Activated CD8-positive, alpha-beta memory T cell treated with anti-CD3 and anti-CD28 coated beads for 4 hours (primary cell): ENCODE measurements at places on chromosomes 13 and 19.

DNA sequence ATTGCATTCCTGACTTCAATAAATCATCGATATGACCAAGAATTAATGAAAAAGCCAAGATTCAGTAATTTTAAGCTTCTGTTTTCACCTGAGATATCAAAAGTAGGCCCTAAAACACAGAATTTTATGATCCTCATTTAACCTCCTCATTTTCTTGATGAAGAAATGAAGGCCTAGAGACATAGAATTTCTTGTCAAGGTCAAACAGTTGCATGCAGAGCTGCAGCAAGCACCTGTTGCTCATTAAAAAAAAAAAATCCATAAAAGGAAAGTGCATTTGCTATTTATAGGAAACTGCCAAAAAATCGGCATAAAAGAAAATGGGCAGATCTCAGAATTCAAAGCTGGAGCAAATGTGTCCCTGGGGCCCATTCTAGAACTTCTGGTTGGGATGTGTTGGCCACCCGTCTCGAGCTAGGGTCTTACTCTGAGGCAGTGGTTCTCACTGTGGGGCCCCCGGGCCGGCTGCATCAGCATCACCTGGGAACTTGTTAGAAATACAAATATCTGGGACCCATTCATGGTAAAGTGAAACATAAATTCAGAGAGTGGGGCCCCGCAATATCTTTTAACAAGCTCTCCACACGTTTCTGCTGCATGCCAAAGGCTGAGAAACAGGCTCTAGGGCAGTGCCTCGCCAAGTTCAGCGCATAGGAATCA is 224.7 kb upstream of the UBL3 start:
- no peak for DNase-seq

GRCh38 chr19:1811942-1812425 is at the start of gene ATP8B3:
Gene ATP8B3 (minus strand): TSS chr19:1812276. CDS start chr19:1811736, 540 bp downstream.
- no peak for DNase-seq

GRCh38 chr19:10503002-10503789 is at the start of gene KEAP1:
Gene KEAP1 (minus strand): TSS chr19:10503356. CDS start chr19:10500033, 3,323 bp downstream.
- no peak for DNase-seq

- DNase-seq, result no peak
These were observed 36.5 kb downstream of the GTF2F2 start for GRCh38 chr13:45156565-45157361.

DNA sequence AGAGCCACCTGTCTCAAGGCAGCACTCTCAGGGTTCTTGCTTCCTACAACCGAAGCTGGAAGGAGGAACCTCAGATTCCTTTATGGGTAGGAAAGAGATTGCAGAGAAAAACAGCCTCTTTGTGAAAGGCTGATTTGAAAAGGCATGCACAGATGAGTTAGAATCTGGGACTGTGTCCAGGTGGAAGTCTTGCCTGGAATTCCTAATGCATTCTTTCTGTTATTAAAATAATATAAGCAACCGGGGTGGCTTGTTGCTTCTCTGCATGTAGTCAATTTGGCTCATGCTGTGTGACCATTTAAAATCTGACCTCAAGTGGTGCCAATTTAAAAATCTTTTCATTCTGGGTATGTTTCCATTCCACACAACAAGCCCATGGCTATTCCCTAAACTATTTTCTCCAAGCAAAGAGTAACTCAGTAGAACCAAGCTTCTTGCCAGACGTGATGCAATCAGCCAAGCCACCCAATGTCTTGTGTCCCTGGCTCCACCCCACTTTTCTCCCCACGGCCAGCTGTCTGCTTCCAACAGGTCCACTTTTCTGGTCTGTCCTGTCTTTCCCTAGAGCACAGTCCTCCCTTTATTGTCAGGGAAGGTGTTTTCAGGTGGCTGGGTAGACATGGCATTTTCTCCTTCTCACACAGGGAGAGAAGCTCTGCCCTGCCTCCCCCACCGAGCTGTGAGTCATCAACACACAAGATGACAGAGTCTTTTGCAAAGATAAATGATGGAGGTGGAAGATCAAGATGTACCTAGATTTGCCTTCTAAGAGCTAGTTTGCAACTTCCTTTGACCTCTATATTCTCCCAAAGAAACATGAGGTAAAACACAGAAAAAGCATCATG is 394.3 kb downstream of the FOXO1 start:
- peak; percentile 17 for DNase-seq

GRCh38 chr13:95156208-95156607 is 145.0 kb downstream of the ABCC4 start:
- no peak for DNase-seq

GRCh38 chr13:46058268-46058667 is 5.7 kb upstream of the ZC3H13 start:
- no peak for DNase-seq

DNA sequence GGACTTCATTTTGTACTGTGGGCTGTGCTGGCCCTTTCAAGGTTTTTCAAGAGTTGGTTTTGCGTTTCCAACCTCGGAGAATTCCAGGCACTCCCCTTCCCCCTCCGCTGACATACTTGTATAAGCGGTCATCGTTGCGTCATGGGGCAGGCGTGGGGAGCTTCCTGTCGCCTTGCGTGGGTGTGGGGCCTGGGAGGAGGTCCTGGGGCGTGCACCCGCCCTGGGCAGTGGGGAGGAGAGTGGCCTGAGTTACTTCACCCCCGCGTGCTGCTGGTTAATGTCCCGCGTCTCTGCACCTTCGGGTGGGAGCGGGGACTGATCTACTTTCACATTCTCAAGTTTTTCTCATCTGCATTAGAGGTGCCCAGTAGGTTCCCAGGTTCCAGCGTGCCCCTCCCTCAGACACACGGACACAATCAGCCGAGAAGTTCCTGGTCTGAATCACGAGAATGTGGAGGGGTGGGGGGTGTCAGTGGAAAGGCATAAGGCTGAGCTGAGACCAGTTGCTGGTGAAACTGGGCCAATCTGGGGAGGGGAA is 4.1 kb downstream of the IER2 start:
- DNase-seq, result peak; percentile 46

- DNase-seq, result no peak
These were observed 102.0 kb downstream of the STARD13 start for GRCh38 chr13:33183431-33184111.

DNA sequence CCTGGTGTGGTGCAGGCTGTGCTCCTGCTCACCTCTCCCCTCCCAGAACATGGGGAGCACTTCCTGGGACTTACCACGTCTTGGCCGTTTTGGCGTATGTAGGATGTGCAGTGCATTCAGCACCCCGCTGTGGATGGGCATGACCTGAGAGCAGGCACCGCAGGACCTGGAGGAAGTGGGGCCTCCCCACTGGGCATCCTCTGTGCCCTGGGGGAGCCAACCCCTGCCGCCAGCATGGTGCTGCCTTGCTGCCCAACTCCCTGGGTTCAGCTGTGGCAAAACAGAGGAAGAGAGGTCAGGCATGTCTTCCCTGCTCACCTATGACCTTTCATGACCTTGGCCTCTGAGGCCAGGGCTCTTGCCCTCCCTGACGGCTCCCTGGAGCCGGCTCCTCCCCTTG is 103.5 kb downstream of the RAB20 start:
- DNase-seq, result no peak

GRCh38 chr19:17989425-17990094 is 18.4 kb upstream of the ARRDC2 start:
- no peak for DNase-seq

GRCh38 chr13:110880627-110881026 is 34.2 kb downstream of the ANKRD10 start:
- no peak for DNase-seq

DNA sequence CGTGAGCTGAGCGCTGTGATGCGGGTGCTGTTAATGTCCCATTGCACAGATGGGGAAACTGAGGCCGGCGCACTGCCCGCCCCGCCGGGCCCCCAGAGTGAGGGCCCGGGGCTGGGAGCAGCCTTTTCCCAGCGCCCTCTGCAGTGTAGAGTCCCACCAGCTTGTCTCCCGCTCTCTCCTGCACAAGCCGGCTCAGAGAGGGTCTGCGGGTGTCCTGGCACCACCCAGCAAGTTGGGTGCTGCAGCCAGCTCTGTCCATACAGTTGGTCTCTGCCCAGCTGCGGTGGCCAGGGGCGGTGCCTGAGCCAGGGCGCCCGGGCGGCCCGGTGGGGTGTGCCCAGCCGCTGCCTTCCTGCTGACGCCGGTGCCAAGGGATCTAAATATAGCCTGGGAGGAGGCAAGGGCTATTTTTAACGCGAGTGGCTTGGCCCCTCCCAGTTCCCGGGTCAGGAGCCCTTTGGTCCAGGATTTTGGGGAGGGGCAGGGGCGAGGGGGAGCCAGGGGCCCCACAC is 19.3 kb downstream of the GADD45B start:
- no peak for DNase-seq

- DNase-seq, result no peak
These were observed 11.2 kb upstream of the ARHGEF18 start for GRCh38 chr19:7337380-7338194.

DNA sequence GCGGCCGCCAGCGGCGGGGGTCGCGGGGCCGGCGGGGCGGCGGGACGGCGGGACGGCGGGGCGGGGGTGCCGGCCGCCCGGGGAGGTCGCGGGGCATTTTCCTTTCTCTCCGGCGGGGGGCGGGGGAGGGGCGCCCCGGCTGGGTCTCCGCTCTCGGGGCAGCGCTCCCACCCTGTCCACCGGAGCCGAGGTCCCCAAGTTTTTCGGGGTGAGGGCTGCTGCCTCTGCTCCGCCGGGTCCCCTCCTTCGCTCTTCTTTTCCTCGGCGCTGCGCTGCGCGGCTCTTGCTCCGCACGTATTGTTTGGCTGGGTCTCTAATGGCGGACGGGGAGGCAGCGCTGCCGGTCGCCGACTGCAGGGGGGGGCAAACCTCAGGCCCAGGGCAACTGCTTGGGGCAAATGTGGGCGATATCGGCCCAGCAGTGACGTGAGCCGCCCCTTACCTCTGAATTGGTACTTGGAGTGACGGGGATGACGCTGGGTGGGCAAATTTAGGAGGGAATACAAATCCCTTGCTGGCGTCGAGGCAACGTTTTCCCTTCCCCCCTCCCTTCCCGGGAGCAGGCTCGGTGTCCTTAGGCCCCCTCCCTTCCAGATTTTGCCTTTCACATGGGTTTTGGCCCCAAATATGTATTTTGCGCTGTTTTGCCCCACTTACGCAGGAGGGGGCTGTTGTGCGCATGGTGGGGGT is 759 bp downstream of the ZMYM2 start:
- DNase-seq, result peak; percentile 37

DNA sequence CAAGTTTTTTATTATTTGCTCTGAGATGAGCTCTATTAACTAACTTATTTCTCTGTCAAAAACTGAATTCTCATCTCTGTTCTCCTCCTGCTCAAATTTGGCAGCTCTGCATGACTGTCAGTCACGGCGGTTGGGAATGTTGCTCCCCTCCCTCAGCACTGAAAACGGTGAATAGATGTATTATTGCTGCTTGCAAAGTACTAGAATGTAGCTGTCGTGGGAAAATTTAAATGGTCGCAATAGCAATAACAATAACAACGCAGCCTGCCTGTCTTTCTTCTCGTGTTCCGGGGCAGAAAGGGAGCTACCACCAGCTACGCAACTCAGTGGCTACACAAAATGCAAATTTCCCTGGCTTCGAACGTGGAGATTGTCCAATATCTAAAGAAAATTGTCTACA is 125.6 kb upstream of the FRY start:
- no peak for DNase-seq

- DNase-seq, result no peak
These were observed 7.4 kb downstream of the SYT3 start for GRCh38 chr19:50632151-50632835.

DNA sequence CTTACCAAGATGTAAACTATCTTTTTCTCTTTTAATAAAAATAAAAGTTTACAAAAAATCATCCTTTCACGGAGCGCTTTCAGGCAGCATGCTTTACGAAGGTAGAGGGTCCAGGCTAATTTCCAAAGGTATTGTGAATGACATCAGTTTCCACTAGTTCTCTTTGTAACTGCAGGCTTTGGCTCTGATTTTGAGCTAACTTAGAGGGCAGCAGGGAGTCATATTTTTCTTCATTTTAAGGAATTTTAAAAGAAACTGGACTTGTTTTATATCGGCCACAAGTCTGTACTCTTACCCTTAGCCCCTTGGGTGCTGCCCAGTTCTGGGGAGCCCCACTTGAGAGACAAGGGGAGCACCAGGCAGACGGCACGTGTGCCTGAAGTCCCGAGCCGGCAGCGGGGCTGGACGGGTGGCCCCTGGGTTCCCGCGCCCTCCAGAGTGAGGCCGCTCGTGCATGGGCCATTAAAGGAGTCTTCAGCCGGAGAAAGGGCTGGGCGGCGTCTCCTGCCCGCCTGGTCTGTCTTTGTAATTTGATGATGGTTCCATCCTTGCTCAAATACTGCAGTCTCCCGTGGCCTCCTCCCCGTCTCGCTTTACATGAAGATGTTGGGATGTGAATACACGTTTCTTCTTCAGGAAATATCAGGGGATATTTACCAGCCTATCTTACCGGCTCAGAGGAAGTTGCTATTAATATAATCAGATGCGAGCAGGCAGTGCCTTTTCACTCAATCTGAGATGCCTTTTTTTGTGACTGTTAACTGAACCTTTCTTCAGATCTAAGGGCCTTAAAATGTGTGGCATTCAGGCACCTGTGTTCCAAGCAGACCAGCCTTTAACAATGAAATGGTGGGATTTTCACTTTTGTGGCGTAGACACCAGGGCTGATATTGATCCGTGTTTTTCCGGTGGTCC is 67.4 kb downstream of the GGACT start:
- DNase-seq, result no peak

DNA sequence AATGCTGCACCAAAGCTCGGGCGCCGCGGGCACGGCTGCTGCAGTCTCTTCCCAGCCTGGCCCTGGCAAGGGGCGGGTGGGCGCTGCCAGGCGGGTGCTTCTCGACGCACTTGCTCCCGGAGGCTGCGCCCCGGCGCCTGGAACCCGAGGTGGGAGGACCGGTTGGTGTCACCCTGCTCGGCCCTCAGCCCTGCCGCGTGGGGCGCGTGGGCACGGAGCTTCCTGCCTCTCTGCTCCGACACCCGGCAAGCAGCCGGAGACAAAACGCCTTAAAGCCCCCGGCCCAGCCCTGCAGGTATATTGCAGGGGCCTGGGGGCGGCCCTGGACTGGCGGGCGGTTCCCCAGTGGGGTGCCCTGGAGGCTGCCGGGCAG is 34.7 kb downstream of the BTBD2 start:
- no peak for DNase-seq

- DNase-seq, result no peak
These were observed 35.8 kb downstream of the ZNF473 start for GRCh38 chr19:50061650-50062049.

DNA sequence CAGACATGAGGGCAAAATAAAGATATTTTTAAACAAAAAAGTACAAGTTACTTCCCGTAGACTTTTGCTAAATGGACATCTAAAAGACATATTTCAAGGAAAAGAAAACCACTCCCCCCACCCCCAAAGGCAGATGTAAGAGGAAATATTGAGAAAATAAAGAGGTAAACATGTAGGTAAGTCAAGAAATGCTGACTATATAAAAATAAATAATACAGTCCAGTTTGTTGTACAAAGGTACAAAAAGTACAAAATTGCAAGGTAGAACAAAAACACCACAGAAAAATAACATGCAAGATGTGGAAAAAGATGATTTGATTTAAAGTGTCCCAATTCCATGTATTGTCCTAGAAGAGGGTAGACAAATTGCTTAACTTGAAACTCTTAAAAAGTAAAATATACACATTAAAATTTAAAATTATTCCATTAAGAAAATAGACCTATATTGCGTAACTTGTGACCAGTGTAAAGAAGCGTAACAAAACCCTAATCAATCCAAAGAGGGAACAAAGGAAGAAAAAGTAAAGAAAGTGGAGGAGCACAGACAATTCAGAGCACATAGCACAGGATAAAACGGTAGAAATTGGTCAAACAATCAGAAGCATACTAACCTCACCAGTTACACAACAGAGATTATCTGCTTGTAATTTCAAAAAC is 58.4 kb upstream of the FAM216B start:
- no peak for DNase-seq
